Upper lobe of right lung (tissue), 1 donor: ENCODE measurements at places on chromosomes 7 and 10. TPM values are rescaled to one million over a fixed set of nuclear protein-coding genes. Genes with fewer than 3 reads are reported as not detected.

LIPM gene
- total RNA-seq = not detected

DNA sequence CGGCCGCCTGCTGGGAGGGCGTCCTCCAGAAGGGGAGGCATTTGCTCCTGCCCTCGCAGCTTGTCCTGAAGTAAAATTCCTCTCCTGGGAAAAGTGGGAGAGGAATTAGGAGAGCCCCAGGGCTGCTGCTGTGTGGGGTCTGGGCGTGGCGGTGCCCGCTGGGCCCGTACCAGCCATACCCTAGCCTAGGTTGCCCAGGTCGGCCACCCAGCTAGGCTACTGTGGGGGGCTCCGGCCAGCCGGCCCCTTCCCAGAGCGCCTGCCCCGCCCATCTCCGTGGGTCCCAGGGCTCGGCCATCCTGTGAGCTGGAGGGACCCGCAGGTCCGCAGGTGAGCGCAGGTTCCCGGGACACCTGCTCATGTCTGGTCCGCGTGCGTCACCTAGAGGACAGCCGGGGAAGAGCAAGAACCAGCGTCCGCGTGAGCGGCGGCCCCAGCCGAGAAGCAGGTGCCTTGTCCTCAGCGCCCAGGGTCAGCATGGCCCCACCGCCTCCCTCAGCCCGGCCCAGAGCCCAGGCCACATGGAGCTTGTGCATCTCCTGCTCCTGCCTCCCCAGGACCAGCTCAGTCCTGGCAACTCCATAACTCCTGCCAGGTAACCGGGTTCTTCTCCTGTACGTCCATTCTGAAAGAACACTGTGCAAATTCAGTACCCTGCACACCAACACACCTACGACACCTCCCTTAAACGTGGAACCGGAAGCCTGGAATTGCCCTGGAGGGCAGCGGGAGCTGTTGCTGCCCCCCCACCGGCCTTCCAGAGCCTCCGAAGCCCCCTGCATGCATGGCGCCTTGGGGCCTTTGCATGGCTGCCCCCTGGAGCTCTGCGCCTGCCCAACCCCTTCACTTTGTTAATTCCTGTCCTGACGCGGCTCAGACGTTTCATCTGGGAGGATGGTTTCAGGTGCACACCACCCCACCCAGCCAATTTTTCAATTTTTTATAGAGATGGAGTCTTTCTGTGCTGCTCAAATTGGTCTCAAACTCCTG lies 22.8 kb upstream of the FOXL3 start:
- no peaks in the 10 kb centered on the region for H3K36me3 ChIP-seq
- H3K27me3 ChIP-seq = no peaks in the 10 kb centered on the region
- DNase-seq = no peak
- H3K4me1 ChIP-seq = peaks cover 4% of the 10 kb centered on the region

- H3K4me1 ChIP-seq = no peaks in the 10 kb centered on the region
- no peaks in the 10 kb centered on the region for H3K27me3 ChIP-seq
- no peak overlapping the region for H3K4me3 ChIP-seq
- H3K27ac ChIP-seq = no peak overlapping the region
- no peaks in the 10 kb centered on the region for H3K36me3 ChIP-seq
Measured at GRCh38 chr10:93218386-93218785, 144.7 kb downstream of the CYP26A1 start.

HPSE2 gene
- 3.4 TPM for total RNA-seq

GRCh38 chr7:28123752-28124151 lies 56.8 kb downstream of the JAZF1 start:
- H3K4me1 ChIP-seq = peaks cover 9% of the 10 kb centered on the region
- no peaks in the 10 kb centered on the region for H3K27me3 ChIP-seq
- no peak overlapping the region for H3K4me3 ChIP-seq
- DNase-seq = no peak
- no peaks in the 10 kb centered on the region for H3K36me3 ChIP-seq

DNA sequence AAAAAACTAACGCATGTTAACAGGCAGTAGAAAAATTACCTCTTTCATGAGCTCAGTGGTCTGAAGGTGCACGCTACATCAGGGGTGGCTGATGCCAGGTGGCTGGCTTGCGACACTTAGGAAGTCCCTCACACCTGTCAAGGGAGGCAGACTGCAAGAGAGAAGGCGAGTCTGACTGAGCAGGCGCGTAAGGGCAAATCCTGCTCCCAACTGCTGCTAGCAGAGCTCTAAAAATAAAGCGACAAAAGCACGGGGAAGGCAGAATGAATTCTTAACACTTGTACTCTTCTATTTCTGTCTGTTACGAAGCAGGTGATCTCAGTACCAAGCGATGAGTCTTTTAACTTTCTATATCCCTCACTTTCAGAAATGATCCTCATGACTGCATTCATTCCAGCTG lies 33.1 kb downstream of the CACNA2D1 start:
- H3K36me3 ChIP-seq = no peaks in the 10 kb centered on the region
- no peak overlapping the region for H3K4me3 ChIP-seq
- H3K4me1 ChIP-seq = no peaks in the 10 kb centered on the region
- H3K27ac ChIP-seq = no peak overlapping the region

DNA sequence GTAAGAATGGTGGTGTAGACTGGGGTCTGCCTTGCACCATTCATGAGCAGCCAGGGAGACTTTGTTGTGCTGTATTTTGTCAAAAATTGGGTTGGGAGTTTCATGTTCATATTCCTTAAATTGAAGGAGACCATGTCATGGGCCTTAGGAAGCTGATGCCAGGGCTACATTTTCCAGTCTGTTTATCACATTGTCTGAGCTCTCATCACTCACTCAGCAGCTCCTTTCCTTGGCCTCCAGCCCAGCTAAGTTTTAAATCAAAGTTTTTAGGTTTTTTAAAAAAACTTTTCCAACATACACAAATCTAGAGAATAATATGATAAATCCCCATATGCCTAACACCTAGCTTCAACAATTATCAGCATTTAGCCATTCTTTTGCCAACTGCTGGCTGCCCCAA lies 12.6 kb upstream of the FAM13C start:
- no peak overlapping the region for H3K4me3 ChIP-seq
- H3K4me1 ChIP-seq = no peaks in the 10 kb centered on the region
- no peaks in the 10 kb centered on the region for H3K27me3 ChIP-seq
- DNase-seq = no peak

GRCh38 chr10:43375401-43376020 lies 4.1 kb downstream of the FXYD4 start:
- H3K27me3 ChIP-seq = no peaks in the 10 kb centered on the region
- peak; percentile 72 for DNase-seq
- H3K36me3 ChIP-seq = no peaks in the 10 kb centered on the region
- H3K4me3 ChIP-seq = no peak overlapping the region

SUGCT gene
- total RNA-seq = 4.1 TPM

- peak overlapping the region; percentile 79 for H3K4me3 ChIP-seq
- DNase-seq = no peak
- no peaks in the 10 kb centered on the region for H3K27me3 ChIP-seq
- H3K27ac ChIP-seq = peak overlapping the region; percentile 95
- peaks cover 11% of the 10 kb centered on the region for H3K4me1 ChIP-seq
Measured at GRCh38 chr7:43926798-43927123, 525 bp downstream of the UBE2D4 start.

ANXA8 gene
- total RNA-seq = 39.5 TPM

- H3K27me3 ChIP-seq = peaks cover 91% of the 10 kb centered on the region
- H3K4me3 ChIP-seq = no peak overlapping the region
- no peak overlapping the region for H3K27ac ChIP-seq
- H3K4me1 ChIP-seq = no peaks in the 10 kb centered on the region
- H3K36me3 ChIP-seq = no peaks in the 10 kb centered on the region
Measured at GRCh38 chr10:49614242-49615198, 683 bp downstream of the CHAT start.

PAPSS2 gene
- total RNA-seq = 210 TPM

GTF2IRD2 gene
- total RNA-seq = 22.2 TPM

GRCh38 chr10:46273506-46274477 lies 13.0 kb upstream of the ANTXRL start:
- H3K36me3 ChIP-seq = no peaks in the 10 kb centered on the region
- H3K27me3 ChIP-seq = no peaks in the 10 kb centered on the region
- no peak overlapping the region for H3K27ac ChIP-seq
- DNase-seq = no peak
- no peaks in the 10 kb centered on the region for H3K4me1 ChIP-seq

DNA sequence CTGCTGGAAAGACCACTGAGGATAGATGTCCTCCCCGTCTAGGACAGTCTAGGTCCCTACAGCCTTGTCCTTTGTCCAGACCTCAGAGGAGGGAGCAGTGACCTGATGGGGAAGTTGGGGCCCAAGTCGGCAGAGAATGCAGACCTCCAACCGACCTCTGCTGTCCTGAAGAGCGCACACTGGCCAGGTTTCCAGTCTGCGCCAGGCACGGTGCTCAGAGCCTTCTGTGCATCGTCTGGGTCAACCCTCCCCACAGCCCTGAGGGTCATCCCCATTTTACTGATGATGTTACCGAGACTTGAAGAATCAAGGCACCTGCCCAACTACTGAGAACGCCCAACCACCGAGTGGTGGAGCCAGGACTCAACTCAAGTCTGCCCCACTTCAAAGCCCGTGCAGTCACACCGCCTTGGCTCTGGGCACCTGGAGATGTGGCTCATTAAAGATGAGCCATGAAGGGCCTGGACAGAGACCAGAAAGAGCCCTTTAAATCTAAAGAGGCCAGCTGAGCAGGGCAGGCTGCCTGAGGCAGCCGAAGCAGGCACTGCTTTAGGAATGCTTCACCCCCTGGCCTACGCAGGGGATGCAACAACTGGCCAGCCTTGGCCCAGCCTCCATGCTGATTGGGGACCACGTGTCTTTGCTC lies 4.4 kb downstream of the ITPRIP start:
- DNase-seq = no peak
- H3K4me3 ChIP-seq = no peak overlapping the region
- H3K36me3 ChIP-seq = peaks cover 4% of the 10 kb centered on the region
- peaks cover 75% of the 10 kb centered on the region for H3K4me1 ChIP-seq
- H3K27me3 ChIP-seq = no peaks in the 10 kb centered on the region
- H3K27ac ChIP-seq = peak overlapping the region; percentile 44

GRCh38 chr10:58704671-58705141 lies 192.0 kb downstream of the BICC1 start:
- H3K4me1 ChIP-seq = no peaks in the 10 kb centered on the region
- no peaks in the 10 kb centered on the region for H3K36me3 ChIP-seq
- no peaks in the 10 kb centered on the region for H3K27me3 ChIP-seq
- H3K4me3 ChIP-seq = no peak overlapping the region

- H3K36me3 ChIP-seq = no peaks in the 10 kb centered on the region
- H3K4me1 ChIP-seq = no peaks in the 10 kb centered on the region
- H3K27me3 ChIP-seq = no peaks in the 10 kb centered on the region
- no peak for DNase-seq
- H3K27ac ChIP-seq = no peak overlapping the region
- no peak overlapping the region for H3K4me3 ChIP-seq
Measured at GRCh38 chr10:97531401-97531986, 32.8 kb downstream of the UBTD1 start.

DNA sequence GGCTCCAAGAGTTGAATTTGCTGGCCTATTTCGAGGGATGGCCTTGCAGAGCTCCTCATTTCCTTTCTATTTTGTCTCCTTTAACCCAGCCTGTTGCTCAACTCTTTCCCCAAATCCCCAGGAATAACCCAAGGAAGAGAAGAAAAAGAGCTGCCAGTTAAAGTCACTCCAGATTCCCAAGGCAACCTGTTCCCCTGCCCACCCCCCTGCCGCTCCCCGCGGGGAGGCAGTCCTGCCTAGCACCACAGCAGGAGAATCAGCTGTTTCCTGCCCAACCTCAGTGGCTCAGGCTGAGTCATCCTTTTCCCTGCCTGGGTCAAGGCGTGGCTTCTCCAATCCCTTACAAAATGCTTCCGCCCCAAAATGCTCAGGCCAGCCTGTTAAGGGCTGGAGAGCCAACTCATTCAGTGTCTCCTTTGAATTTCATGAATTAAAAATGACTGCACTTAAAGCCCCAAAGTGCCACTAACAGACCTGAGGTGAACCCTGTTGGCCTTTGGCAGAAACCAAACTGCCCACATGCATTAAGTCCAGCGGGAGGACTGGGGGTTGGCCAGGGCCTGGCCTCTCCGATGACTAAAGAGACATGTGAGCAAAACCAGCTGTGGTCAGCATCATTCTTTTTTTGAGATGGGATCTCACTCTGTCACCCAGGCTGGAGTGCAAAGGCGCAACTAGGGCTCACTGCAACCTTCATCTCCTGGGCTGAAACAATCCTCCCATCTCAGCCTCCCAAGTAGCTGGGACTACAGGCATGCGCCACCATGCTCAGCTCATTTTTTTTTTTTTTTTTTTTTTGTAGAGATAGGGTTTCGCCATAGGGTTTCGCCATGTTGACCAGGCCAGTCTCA lies 83.2 kb upstream of the KIF5B start:
- peak; percentile 89 for DNase-seq
- no peak overlapping the region for H3K4me3 ChIP-seq
- no peaks in the 10 kb centered on the region for H3K36me3 ChIP-seq
- peaks cover 21% of the 10 kb centered on the region for H3K4me1 ChIP-seq

DNA sequence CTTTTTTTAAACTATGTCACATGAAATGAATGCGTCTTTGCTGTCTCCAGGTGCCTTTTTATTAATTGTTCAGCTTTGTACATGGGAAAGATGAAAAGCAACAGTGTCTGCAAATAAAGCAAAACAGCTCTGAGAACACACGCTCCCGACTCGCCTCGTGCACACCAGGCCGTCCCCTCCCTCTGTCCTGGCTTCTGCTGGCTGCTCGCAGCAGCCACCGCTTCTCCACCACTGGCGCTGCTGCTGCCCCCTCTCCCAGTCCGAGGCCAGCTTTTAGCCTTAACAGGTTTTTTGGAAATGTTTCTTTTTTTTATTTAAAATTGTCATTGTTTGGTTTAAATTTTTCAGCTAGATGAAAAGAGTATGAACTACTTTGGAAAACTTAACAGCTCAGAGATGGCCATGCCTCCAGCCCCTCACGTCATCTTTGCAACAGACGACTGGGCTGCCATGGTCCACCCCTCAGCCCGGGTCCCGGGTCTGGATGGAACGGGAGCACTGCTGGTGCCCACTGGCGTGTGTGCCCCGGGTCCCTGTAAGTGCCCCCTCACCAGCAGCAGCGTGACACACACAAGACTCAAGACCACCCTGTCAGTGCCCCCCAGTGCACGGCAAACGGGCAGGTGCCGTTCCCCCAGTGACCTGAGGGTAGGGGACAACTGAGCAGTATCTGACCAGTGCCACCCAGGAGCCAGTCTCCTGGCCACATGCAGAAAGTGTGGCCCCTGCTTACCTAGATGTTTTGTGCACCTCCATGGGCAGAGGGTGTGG lies 415.6 kb upstream of the FOXK1 start:
- no peak overlapping the region for H3K27ac ChIP-seq
- H3K36me3 ChIP-seq = no peaks in the 10 kb centered on the region
- DNase-seq = no peak
- no peak overlapping the region for H3K4me3 ChIP-seq
- no peaks in the 10 kb centered on the region for H3K27me3 ChIP-seq

GIMAP1 gene
- 13.0 TPM for total RNA-seq
